ENCODE measurements at places on chromosomes 4 and X.

- no peak for DNase-seq
Measured at GRCh38 chr4:101357751-101358150, 10.4 kb upstream of the PPP3CA start.

GRCh38 chrX:40064055-40064597 is 33.6 kb downstream of the BCOR start:
- DNase-seq: no peak

GRCh38 chrX:80817002-80817401 is 7.3 kb upstream of the BRWD3 start:
- DNase-seq: no peak

GRCh38 chr4:1012034-1012739 is 761 bp downstream of the FGFRL1 start:
- no peak for DNase-seq

DNA sequence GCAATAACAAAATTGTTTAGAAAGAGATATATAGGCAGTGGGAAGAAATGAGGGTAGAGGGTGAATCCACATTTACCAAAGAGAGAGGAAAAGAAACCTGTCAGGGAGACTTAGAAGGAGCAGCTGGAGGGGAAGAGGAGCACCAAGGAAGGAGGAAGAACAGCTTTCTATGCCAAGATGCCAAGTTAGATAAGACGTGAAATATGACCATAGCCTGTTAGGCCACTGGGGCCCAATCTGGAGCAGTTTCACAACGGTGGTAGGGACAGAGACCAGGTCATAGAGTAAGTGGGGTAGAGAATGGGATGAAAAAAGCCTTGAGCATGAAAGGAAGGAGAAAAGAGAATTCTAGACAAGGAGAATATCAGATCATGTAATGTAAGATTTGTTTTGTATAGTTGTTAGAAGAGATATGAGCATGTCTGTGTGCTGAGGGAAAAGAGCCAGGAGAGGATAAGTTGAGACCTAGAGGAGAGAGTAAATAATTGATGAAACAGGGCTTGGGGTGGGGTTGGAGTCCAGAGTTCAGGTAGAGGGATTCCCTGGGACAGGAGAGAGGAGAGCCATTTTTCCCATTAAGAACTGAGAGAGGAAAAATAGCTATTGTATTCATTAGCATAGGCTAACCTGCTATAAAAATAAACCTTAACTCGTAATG is 4.4 kb upstream of the SOWAHB start:
- no peak for DNase-seq

DNA sequence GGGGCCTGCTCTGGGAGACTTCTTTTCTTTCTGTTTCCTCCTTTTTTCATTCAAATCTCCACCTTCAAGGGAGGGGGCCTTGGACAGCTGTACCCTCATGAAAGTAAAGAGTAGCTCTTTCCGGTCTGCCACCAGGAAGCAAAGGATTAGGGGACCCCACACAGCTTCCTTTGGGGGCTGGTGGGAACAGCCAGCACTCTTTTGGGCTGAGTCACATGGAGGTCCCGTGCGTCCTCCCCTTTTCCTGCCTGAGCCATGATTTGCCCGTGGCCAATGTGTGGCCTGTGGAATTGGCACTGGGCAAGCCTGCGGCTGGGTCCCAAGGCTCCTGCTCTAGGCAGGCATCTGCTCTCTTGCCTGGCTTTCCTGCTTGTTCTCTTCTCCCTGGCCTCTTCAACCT is 65.5 kb downstream of the FHDC1 start:
- DNase-seq: no peak

DNA sequence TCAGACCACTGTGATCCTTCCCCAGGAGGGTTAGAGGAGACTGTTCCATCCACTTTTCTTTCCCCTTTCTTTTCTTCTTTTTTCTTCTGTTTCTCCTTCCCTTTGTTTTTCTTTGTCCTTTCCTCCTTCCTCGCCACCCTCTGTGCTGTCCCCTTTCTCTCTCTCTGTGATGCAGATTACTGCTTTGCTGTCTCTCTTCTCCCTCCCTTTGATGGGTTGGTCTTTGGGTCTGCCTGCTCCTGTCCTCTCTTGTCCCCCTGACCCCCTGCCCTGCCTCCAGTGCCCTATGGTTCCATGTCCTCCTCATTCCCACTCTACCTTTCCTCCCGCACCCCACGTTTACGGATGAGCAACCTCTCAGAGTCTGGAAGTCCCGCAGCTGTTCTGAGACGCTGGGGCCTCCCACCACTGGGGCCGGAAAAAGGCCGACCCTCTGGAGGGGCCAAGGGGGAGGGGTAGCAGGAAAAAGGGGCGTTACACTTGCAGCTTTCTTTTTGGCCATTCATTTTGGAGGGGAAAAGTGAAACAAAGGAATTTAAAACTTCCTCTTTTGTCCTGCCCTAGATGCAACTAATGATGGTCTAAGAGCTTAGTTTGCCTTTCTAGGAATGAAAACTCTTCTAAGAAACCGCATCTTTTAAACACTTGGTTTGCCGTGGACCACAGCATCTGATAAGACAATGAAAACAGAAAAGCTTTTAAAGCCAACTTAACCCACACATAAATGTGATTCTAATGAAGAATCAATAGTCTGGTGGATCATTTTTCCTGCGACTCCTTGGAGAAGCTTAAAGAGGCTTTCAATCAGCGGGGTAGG is 24.5 kb upstream of the TSR2 start:
- DNase-seq: no peak

GRCh38 chr4:166594326-166594946 is 639.9 kb downstream of the SPOCK3 start:
- DNase-seq: no peak

- no peak for DNase-seq
Measured at GRCh38 chrX:76148753-76149152, 24.1 kb upstream of the PBDC1 start.

GRCh38 chr4:77040854-77041725 is 34.7 kb downstream of the CCNI start:
- DNase-seq: no peak

DNA sequence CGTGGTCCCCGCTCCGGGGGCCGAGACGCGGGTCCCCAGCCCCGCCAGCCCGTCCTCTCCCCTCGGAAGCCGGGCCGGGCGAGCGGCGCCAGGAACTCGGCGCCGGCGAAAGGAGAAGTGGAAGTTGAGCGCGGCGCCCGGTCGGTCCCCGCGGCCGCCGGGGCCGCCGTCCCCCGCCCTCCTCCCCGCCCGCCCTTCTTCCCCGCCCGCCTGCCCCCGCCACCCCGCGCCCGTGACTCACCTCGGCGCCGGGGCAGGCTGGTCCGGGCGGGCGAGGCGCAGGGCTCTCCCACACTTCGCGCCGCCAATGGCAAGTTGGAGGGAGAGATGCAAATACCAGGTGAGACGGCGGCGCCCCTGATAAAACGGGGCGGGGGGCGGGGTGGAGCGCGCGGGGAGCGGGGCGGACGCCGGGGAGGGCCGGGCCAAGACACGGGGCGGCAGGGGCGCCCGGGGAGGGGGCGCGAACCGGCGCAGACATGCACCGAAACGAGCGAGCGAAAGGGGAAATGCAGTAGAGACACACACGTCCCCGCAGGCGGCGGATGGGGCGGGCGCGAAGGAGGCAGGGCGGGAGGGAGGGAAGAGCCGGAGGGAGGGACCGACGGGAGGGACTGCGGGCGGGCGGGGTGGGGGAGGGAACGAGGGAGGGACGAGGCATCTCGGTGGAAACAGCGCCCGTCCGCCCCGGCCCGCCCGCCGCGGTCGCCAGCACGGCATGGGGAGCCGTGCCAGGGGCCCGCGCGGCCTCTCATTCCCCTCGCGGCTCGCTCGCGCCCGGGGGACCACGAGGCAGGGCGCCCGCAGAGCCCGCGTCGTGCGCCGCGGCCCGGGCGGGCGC is at the start of gene ELF4:
TSS of gene ELF4 (minus strand) at position 119 of the 841 bp plus-strand sequence. CDS start 29,167 bp downstream, outside the sequence.
- DNase-seq: no peak

- no peak for DNase-seq
Measured at GRCh38 chr4:95889662-95890061, 49.8 kb downstream of the PDHA2 start.

GRCh38 chrX:9390121-9390520 is 74.7 kb upstream of the TBL1X start:
- DNase-seq: no peak

- no peak for DNase-seq
Measured at GRCh38 chr4:39613093-39613656, 25.5 kb downstream of the SMIM14 start.

GRCh38 chrX:11725631-11726442 is 32.2 kb upstream of the MSL3 start:
- DNase-seq: no peak

- no peak for DNase-seq
Measured at GRCh38 chr4:156770140-156770539, 201.5 kb downstream of the PDGFC start.

- no peak for DNase-seq
Measured at GRCh38 chr4:42234817-42235216, 82.4 kb upstream of the BEND4 start.

DNA sequence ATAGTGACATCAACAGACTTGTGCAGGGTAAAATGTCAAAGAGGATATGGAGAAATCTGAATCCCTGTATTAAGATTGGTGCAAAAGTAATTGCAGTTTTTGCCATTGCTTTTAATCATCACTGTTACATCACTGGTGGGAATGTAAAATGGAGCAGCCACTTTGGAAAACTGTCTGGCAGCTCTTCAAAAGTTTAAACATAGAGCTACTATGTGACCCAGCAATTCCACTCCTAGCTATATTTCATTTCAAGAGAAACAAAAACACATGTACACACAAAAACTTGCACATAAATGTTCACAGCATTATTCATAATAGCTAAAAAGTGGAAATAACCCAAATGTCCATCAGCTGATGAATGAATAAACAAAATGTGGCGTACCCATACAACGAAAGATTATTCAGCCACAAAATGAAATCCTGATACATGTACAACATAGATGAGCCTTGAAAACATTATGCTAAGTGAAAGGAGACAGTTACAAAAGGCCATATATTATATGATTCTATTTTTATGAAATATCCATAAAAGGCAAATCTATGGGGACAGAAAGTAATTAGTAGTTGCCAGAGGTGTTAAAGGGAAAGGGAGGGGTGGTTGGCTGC is 106.4 kb downstream of the AMELX start:
- DNase-seq: no peak

DNA sequence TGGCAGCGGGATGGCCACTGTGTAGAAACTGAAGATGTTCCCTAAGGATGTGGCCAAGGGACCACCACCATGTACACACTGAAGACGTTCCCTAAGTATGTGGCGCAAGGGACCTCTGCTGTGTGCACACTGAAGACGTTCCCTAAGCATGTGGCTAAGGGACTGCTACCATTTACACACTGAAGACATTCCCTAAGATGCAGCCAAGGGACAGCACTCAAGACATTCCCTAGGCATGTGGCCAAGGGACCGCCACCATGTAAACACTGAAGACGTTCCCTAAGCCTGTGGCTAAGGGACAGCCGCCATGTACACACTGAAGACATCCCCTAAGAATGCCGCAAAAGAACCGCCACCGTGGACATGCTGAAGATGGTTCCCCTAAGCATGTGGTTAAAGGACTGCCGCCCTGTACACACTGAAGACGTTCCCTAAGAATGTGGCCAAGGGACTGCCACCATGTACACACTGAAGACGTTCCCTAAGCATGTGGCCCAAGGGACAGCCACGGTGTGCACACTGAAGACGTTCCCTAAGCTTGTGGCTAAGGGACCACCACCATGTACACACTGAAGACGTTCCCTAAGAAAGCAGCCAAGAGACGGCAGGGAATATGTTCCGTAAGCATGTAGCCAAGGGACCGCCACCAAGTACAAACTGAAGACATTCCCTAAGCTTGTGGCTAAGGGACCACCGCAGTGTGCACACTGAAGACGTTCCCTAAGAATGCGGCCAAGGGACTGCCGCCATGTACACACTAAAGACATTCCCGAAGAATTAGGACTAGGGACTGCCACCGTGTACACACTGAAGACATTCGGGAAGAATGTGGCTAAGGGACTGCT is 43.3 kb downstream of the DHRSX start:
- DNase-seq: no peak

DNA sequence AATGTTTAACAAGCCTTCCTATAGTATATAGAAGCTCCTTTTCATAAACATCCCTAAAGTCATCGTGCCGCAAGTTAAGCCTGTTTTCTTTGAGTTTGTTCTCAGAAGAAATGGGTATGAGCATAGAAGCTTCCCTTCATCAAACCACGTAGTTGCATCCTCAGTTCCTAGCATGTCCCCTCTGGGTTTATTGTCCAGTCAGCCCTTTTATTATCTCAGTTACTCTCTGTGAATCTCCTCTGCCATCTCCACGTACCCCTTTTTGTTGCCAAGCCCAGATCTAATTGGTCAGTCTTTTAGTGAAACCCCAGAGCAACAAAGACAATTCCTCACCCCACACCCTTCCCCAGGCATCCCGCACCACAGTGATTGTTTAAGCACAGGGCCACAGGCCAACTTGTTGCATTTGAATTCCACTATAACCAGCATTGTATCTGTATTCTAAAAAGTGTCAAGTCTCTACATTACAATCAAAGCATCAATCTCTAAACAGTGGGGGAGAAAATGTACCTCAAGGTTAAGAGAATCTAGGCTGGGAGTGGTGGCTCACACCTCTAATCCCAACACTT is 12.4 kb upstream of the TRIM2 start:
- DNase-seq: no peak

DNA sequence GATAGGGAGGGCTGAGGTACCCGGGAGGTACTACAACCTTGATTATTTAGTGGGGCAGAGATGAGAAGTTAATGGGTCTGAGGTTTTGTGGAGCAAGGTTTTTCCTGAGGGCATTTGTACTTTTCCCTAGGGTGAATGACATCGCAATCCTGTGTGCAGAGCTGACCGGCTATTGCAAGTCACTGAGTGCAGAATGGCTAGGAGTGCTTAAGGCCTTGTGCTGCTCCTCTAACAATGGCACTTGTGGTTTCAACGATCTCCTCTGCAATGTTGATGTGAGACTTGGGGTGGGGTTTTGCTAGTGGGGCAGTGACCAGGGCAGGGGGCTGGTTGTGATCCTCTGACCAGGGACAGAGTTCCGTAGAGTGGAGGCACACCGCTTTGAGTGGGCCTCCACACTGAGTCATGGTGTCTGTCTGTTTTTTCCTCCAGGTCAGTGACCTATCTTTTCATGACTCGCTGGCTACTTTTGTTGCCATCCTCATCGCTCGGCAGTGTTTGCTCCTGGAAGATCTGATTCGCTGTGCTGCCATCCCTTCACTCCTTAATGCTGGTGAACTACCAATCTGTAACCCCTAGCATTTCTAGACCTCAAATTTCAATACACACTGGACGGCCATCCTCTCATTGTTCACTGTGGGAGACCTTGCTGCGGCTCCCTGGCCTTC is 9.9 kb downstream of the MED12 start:
- DNase-seq: no peak

DNA sequence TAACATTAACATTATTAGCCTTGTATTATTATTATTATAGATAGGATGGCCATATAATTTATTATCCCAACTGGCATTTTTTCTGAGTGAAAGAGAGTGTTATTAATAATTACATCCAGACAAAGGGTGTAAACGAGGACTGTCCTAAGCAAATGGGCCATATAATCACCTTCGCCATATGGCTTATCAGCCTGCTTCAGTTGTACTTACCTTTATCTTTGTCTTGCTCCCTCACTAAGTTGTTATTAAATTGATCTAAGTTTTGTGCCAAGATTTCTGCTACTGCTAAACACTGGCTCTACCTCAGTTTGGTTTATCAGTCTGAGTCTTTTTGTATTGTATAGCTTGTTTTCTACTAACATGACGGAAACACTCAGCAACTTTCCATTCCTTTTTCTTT is 76.9 kb downstream of the STIM2 start:
- DNase-seq: no peak

- no peak for DNase-seq
Measured at GRCh38 chr4:10889819-10890218, 205.3 kb upstream of the CLNK start.

- no peak for DNase-seq
Measured at GRCh38 chr4:184447664-184448063, 26.7 kb downstream of the IRF2 start.

GRCh38 chr4:139018501-139018900 is 2.9 kb downstream of the NOCT start:
- no peak for DNase-seq

- no peak for DNase-seq
Measured at GRCh38 chrX:12378253-12378652, 240.0 kb downstream of the FRMPD4 start.
